ENCODE measurements at places on chromosomes 12 and 14.

GRCh38 chr12:90574676-90575075 lies 380.3 kb downstream of the CCER1 start:
- no peak for DNase-seq

- no peak for DNase-seq
Measured at GRCh38 chr14:96062506-96062905, 23.3 kb downstream of the C14orf132 start.

GRCh38 chr14:85625925-85626585 lies 96.1 kb downstream of the FLRT2 start:
- DNase-seq = no peak

GRCh38 chr12:104455578-104456416 lies 951 bp upstream of the CHST11 start:
- DNase-seq = no peak

GRCh38 chr14:29558516-29558915 lies 369.1 kb downstream of the PRKD1 start:
- DNase-seq = no peak

GRCh38 chr12:113277511-113277910 lies 56.2 kb downstream of the TPCN1 start:
- DNase-seq = no peak

- DNase-seq = no peak
Measured at GRCh38 chr12:126915309-126915708, 1351.7 kb upstream of the TMEM132C start.

DNA sequence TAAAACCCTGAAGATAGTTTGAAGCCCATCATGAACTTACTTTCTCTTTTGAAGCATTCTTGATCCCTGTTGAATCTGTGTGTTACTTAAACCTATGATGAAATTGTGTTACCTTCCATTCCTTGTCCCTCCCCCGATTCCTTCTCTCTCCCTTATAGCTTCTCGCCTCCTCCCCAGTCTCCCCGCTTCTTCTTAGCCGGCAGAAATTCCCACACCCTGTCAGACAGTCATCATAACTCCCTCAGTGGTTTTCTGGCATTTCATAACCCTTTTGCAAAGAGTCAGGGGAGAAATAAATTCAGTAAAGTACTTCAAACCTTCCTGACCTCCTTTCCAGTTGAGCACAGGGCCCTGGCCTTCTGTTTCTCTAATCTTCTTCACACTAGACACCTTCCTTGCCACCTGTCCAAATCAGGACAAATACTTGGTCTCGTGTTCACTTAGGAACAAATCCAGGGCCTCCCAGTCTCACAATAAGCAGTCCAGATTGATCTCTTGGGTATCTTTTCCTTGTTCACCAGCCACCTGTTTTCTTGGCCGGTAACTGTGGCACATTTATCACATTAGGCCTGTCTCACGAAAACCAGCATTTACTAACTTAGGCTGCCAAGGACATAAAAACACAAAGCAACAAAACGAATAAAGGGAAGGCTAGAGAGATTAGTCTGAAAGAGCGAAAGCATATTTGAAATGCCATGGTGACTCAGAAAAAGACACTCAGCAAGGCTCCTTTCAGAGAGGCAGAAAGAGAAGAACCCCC lies 355.9 kb downstream of the TMTC2 start:
- DNase-seq = no peak

DNA sequence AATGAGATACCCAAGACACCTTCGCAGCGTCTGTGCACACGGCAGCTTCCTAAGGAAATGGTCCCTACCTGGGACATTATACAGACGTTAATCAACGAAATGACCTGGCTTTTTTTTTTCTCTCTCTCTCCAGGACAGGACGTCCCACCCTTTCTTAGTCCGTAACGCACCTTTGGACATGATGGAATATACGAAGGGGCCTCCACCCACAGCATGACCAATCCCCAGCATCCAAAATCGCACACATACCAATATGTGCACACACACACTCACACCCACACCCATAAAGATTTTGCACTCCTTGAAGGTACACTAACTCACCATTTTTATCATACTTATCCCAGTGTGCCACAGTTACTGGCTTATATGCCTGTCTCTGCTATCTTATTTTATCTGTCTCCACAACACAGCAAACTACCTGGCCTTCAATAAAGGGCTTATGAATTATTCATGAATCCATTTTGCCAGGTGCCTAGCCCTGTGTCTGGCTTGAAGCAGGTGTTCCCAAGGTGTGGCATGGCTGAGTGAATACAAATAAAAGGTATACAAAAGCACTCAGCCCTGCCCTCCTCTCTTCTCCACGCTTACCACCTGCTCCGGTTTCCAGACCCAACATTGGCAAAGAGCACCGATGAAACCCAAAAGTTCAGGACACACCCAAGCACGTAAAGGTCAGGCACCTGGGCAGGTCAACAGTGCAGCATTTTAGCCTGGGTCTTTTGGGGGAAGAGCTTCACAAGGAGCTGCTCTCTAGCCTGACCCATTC lies 2.2 kb downstream of the SCNN1A start:
- peak; percentile 52 for DNase-seq

DNA sequence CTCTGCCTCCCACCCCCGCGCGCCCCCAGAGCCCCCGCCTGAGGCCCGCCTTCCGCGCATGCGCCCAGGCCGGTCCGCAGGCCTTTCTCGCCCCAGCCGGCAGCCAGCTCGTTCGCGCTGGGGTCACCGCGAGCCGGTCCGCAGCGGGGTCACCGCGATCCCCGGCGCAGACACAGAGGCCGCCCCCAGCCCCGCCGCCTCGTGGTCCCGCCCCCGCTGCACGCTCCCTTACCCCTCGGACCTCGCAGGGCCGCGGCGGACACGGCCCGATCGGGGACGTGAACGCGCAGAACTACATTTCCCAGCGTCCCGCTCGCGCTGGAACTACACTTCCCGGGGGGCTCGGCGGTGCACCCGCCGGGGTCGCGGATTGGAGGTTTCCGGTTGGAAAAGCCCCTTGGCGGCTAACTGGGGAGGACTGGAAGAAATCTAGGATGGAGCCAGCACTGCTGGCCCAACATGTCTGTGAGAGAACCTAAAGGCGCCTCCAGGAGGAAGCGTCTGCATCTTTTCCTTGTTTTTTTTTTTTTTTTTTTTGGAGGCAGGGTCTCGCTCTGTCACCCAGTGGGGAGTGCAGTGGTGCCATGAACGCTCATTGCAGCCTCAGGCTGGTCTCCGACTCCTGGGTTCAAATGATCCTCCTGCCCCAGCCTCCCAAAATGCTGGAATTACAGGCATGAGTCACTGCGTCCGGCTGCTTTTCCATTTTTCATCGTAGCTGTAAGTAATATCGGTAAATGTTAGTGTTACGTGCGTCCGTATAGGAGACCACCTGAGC lies at the start of gene ZNF605:
ZNF605 (minus strand) TSS at position 296 of the 778 bp plus-strand sequence. CDS start 10,671 bp downstream, outside the sequence.
- peak; percentile 5 for DNase-seq

DNA sequence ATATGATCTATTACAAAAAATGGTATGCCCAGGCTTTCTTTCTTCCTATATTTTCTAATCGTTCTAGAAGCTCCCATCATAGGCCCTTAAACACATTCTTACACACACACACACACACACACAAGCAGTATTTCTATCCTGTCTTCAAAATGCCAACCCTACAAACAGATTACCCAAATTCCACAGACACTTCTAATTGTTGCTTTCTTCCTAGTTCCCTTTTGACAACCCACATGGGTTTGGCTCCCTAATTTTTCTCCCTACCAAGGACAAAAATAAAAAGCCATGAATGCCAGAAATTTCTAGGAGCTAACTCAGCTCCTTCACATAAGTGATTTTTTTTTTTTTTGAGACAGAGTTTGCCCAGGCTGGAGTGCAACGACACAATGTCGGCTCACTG lies 60.3 kb upstream of the NTF3 start:
- no peak for DNase-seq

GRCh38 chr14:72638021-72638420 lies 255.9 kb downstream of the DPF3 start:
- no peak for DNase-seq

GRCh38 chr12:84632556-84632955 lies 280.0 kb downstream of the SLC6A15 start:
- DNase-seq = no peak

DNA sequence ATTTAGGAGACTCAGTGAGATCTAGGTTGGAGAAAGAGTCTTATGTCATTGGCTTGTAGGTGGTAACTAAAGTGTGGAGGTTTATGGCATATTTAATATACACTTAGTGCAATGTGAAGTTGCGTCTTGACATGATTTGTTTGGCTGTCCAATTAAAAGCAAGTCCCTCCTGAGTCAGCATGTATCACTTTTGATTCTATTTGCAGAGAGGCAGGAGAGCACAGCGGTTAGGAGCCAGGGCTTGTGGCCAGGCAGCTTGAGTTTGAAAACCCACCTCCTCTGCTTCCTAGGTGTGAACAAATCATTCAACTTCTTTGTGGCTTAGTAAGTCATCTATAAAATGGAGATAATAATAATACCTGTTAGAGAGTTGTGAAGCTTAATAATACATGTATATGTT lies 68.5 kb upstream of the OTX2 start:
- DNase-seq = no peak

GRCh38 chr14:60573943-60574495 lies 65.1 kb downstream of the SIX6 start:
- DNase-seq = no peak

GRCh38 chr12:101671833-101672232 lies 25.6 kb upstream of the CHPT1 start:
- DNase-seq = no peak

- DNase-seq = no peak
Measured at GRCh38 chr12:50185301-50185895, 18.2 kb upstream of the CERS5 start.

DNA sequence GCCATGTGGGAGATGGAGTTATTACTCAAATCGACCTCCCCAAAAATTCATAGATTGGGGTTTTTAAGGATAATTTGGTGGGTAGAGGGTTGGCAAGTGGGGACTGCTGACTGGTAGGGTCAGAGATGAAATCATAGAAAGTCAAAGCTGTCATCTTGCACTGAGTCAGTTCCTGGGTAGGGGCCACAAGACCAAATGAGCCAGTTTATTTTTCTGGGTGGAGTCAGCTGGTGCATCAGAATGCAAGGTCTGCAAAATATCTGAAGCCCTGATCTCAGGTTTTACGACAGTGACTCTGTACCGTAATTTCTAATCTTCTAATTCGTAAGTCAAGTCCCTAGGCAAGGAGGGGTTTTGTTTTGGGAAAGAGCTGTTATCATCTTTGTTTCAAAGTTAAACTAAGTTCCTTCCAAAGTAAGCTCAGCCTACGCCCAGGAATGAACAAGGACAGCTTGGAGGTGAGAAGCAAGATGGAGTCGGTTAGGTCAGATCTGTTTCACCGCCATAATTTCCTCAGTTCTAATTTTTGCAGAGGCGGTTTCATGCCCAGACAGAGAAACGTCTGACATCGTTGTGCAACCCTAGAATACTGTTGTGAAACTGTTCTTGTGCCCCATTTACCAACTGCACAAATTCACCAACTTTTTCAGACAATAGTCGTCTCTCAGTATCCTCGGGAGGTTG lies 104.5 kb upstream of the SFSWAP start:
- no peak for DNase-seq

DNA sequence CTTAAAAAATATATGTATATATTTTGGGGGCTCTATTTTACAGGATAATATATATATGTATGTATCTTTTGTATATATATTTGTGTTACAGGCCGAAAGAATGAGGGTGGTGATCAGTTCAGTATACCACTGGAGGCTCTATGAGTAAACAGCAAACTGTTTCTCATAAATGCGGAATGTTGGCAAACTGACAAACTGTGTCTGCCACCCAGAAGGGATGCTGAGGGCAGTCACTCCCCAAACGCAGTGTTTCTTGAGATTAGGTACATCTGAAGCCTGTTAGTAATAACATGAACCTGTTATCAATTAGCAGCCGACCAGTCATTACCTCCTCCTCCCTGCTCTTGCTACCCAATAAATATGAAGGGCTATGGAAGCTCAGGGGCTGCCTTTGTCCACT lies 20.8 kb downstream of the TNFAIP2 start:
- no peak for DNase-seq

- no peak for DNase-seq
Measured at GRCh38 chr12:67069451-67070306, 199.5 kb upstream of the CAND1 start.

DNA sequence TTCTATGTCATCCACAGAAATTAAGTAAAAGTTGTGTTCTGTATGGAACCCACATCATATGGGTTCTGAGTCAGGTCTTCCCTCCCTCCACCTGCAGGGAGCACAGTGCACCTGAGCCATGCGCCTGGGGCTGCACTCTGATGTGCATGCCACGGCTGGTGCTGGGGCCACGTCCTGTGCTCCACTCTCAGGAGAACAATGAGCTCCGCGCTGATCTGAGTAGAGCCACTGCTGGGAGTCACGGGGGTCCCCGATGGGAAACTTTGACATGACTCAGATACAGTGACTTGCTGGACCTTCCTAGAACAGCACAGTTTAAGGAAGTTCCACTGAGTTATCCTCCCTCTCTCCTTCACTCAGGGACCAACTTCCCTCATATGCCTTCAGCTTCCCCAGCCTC lies 683.4 kb downstream of the TMEM121 start:
- DNase-seq = no peak

DNA sequence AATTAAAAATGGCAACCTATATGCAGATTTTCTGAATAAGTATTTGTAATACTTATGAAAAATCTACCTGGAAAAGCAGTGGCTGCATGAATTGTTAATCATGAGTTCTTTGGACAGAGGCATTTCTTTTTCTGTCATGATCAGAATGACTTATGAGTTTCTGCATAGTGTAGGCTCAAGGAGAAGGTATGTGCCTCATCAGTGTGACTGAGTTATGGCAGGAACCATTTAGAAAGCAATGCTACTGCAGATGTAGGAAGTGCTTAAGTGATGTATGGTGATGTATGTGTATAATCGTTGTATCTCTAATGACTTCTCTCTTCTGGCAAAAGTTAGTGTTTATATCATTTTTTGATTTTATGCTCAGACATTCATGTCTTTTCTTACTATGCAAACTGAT lies 816.4 kb upstream of the FBXO33 start:
- no peak for DNase-seq

GRCh38 chr12:63777340-63777739 lies 2.4 kb upstream of the RXYLT1 start:
- DNase-seq = no peak

DNA sequence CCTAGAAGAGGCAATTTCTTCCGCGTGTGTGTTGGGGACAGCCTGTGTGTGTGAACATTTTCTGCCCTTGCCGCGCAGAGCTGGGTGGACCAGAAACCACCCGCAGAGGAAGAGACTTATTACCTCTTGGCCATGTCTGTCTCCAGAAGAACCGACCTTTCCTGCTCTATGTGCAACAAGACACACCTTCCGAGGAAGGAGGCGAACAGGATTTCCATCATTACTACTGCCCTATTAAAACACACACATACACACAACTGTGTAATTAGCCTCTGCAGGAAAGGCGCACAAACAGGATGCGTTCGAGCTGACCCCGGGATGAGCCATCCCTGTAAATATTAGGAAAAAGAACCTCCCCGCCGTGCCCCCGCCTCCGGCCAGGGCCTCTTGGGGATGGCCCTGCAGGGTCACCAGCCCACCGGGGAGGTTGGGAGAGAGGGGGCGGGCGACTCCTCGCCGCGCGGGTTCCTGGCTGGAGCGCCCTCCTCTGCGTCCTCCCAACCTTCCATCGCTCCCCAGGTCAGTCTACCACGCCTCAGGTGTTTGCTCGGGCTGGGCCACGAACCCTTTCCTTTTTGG lies 484 bp upstream of the PRKCH start:
- DNase-seq = no peak

- DNase-seq = no peak
Measured at GRCh38 chr14:97748616-97749015, 951.4 kb downstream of the VRK1 start.

- no peak for DNase-seq
Measured at GRCh38 chr14:103845327-103845726, 2.0 kb downstream of the PPP1R13B start.

Data from NCI-H1436 treated with DMSO at 0.1 percent for 48 hours (cell line).